Stromal cell of bone marrow (primary cell): ENCODE measurements at places on chromosomes 16 and 17.

DNA sequence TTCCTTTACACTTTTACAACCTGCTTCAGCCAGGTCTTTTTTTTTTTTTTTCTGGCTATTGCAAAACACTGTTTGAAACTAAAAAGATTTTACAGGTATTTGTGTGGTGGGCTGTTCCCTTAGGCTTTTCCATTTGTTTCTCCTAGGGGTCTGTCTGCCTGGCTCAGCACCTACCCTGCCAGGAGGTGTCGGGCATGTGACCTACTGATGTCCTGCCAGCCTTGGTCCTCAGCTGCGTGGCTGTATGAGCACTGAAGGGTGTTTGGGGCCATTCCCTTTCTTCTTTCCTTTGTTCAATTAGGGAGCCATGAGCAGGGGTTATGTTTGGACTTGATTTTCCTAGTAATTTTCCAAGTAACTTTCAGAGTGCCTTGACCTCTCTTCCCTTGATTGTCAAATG lies 269.2 kb upstream of the SALL1 start:
- DNase-seq, result no peak

DNA sequence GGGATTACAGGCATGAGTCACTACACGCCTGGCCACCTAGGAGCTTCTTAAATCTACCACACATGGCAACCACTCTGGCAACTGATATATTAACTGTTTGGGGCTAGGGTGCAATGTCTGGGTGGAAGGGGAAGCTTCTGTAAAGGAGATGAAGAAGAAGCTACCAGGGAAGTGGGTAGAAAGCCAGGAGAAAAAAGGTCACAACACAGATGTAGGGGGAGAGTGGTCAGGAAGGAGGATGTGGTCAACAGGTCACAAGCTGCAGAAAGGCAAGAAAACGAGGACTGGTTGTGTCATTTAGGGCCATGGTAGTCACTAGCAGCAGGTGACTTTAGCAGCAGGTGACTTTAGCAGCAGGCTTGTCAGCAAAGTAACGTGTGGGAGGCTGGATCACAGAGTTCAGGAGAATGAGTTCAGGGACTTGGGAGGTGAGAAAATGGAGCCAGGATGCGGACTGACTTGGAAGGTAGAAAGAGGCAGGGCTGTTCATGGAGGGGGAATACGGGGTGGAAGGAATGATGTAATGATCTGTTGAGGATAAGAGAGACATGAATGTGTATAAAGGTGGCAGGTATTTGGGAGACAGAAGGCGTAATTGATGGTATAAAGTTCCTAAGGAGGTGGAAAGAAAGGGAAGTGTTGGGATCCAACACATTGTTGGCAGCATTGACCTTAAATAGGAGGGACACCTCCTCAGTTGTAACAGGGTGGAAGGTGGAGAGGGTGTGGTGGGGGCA lies 16.3 kb upstream of the WFIKKN2 start:
- DNase-seq, result no peak

DNA sequence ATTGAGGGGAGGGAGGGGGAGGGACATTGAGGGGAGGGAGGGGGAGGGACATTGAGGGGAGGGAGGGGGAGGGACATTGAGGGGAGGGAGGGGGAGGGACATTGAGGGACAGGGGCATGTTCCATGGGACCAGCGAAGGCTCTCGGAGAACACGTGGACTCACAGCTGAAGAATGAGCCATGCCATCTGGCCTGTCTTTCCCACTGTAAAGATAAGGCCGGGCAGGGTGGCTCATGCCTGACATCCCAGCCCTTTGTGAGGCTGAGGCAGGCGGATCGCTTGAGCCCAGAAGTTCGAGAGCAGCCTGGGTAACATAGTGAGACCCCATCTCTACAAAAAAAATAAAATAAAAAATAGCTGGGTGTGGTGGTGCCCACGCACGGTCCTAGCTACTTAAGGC lies 32.5 kb downstream of the RPH3AL start:
- DNase-seq, result no peak

DNA sequence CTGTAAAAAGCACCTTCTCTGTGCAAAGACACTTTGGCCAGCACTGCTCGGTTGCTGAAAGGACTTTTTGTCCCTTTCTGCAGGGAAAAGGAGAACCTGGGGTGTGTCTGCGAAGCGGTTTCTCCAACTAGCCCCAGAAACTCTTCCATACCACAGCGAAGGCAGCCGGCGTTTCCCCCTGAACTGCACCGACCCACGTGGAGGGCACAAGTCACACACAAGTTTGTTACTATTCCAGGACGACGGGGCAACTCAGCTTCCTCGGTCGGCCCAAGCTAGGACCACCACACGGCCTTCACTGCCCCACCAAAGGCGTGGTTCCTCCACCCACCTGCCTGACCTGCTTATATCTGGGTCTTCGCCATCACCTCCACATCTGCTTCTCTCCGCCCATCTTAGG lies 1.9 kb downstream of the RTN4RL1 start:
- DNase-seq, result no peak

GRCh38 chr17:31580706-31581490 lies 189.4 kb downstream of the RAB11FIP4 start:
- peak; percentile 77 for DNase-seq
